ENCODE measurements at places on chromosomes 3 and 15. TPM values are rescaled to one million over a fixed set of nuclear protein-coding genes. Genes with fewer than 3 reads are reported as not detected.

CGNL1 gene
- total RNA-seq, result 19.6 TPM

- DNase-seq, result no peak
Measured at GRCh38 chr15:84816694-84817465, at the start of gene ALPK3. ALPK3 (plus strand) TSS chr15:84817356; CDS start chr15:84817453, 97 bp downstream.

- peak; percentile 83 for DNase-seq
Measured at GRCh38 chr3:49022688-49023171, 809 bp downstream of the NDUFAF3 start.

DNA sequence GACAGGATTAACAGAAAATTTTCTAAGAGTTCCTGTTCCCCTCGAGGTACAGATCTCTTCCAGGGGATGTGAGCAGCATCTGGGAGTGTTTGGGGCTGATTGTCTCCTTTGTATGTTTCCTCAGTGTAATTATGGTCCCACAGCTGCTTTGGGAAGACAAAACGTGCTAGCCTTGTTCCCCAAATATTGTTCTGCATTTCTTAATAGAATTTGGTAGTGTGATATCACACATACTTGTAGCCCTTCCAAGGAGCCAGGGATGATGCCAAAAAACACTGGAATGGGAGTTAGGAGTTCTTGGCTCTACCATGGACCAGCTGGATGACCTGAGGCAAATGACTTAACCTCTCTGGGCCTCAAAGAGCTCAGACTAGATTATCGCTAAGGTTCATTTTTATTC lies 19.0 kb upstream of the AGBL1 start:
- no peak for DNase-seq

DNA sequence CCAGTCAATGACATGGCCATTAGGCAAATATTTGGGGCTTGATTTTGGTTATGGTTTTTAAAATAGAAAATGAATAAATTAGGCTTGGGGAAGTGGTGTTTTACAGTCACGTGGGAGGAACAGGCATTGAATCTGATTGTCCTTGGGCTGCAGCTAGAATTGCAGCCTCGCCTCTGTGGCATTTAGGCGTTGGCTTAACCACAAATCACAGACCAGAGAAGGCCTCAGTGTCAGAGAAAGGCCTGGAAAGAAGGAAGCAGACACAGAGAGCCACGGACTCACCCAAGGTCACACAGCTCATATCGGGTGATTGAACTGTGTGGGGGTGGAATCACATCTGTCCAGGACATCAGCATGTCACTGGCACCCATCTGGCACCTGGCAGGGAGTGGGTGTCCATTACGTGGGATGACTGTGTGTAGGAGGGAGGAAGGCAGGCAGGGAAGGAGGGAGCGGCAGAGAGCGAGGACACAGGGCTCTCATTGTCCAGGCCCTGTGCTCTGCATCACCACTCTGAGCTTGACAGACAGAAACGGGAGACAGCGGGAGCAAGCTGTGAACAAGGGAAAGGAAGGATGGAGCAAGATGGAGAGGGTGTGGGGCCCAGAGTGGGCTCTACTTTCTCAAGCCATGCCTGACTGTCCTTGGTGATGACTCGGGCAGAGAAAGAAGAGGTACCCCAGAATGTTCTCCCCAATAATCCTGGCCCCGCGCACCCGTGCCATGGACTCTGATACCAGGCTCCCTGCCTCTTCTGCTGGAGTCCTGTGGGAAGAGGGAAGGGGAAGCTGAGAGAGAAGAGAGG lies 186.4 kb downstream of the FAM43A start:
- DNase-seq, result peak; percentile 71

All from lower leg skin (tissue), 4 donors.